ENCODE measurements at places on chromosomes 11 and 22.

DNA sequence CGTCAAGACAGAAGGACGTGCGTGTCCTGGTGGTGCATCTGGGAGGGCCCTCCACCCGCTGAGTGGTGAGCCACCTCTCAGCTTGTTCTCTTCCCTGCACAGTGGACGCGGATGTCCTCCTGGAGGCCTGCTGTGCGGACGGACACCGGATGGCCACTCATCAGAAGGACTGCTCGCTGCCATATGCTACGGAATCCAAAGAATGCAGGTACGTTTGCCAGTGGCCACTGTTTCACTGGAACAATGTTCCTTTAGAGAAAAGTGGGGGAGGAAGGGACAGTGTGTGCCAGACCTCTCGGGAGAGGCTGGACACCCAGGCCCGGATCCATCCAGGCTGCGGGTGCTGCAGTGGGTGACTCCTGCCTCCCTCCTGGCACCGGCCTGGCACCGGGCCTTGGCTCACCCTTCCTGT is 15.9 kb downstream of the FBLN1 start:
- DNase-seq: no peak

DNA sequence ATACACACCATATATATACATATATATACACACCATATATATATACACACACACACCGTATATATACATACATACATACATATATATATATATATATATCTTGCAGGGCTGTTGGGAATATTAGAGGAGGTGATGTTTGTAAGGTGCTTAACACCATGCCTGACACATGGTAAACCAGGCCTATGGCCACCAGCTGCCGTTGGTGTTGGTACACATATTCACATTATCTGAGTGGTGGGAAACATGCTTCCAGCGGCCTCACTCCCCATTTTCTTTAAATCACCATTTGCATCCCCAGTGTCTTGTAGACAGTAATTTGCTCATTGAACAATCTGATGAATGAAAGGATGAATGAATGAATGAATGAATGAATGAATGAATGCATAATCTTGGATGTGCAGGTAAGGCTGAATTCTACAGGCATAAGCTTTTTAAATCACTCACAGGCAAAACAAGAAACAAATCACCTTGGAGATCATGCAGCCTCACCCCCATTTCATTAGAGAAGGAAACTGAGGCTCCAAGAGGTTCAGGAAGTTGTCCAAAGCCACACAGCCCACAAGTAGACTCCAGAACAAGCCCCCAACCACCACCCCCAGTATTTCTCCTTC is 527.8 kb downstream of the MIAT start:
- no peak for DNase-seq

- DNase-seq: no peak
These were observed 1.7 kb upstream of the LRRC4C start for GRCh38 chr11:41461057-41461681.

- no peak for DNase-seq
These were observed 37.0 kb upstream of the HEPHL1 start for GRCh38 chr11:93984196-93984567.

- DNase-seq: no peak
These were observed 989.1 kb downstream of the FAM181B start for GRCh38 chr11:81744336-81745116.

DNA sequence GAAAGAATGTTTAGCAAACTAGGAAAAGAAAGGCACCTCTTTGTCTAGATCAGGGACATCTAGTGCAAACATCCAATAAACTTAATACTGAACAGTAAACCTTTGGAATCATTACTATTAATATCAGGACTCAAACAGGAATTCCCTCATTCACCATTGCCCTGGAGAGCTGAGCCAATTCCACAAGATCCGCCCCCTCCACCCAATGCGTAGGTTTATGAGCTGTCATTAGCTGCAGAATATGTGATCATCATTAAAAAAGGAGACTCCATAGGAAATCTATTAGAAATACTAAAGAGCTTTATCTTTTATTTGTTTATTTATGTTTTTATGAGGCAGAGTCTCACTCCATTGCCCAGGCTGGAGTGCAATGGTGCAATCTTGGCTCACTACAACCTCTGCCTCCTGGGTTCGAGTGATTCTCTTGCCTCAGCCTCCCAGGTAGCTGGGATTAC is 5.5 kb downstream of the IL17REL start:
- no peak for DNase-seq

- peak; percentile 8 for DNase-seq
These were observed 72.1 kb downstream of the LRRC32 start for GRCh38 chr11:76598426-76598839.

GRCh38 chr11:61800331-61801281 is 7.9 kb downstream of the FEN1 start:
- no peak for DNase-seq

DNA sequence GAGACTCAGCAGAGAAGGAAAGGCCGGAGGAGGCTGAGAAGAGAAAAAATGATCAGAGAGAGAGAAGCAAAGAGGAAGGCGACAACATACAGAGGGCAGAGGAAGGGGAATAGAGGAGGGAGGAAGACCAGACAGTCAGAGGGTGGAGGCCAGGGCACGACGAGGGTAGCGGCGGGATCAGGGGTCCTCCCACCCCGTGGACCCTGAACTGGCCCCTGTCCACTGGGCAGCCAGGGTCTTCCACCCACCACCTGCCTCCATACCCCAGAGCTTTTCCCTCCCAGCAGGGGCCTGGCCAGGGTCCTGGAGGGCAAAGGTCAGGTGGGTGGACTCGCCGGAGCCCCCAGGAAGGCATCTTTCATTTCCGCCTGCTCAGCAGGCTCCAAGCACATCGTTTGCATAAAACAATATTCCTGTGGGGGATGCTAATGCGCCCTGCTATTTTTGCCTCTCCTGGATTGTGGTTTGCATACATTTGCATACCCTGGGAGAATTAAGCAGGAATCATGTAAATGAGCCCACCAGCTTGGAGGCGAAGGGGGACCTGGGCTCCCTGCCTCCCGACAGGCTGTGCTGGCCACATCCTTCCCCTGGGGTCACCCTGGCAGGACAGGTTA is 394.1 kb downstream of the MN1 start:
- no peak for DNase-seq

GRCh38 chr22:20441631-20442484 is 4.2 kb upstream of the SCARF2 start:
- DNase-seq: no peak

DNA sequence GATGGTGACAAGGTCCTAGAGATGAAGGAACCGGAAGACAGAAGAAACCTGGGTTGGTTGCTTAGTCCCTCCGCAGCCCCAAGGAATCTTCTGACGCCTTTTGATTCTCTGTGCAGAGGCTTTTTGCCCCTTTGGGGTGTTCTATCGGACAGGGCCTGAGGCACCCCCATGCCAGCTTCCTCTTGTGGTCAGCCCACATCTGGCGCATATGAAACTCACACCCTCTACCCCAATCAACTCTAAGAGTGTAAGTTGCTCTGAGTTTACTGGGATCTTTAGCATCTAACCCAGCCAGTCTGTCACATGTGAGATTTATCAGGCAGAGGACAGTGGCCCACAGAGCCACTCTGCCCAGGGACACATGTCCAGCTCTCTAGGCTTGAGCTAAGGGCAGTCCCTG is 17.4 kb downstream of the RASD2 start:
- no peak for DNase-seq

- no peak for DNase-seq
These were observed 184.3 kb downstream of the C11orf87 start for GRCh38 chr11:109606256-109606655.

DNA sequence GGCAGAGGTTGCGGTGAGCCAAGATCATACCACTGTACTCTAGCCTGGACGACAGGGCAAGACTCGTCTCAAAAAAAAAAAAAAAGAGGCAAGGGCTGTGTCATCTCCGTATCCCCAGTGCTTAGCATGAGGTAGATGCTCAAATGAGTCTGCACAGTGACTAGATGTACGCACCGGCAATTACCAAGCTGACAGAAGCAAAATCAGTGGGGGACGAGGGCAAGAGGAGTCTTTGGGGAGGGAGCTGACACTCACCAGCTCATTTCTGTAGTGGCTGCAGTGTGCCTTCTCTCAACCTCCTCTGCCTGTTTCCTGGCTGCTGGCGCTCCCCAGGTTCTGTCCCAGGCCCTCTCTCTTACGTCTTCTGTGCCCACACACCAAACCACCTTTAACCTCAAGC is 69.9 kb downstream of the PACSIN2 start:
- DNase-seq: no peak

DNA sequence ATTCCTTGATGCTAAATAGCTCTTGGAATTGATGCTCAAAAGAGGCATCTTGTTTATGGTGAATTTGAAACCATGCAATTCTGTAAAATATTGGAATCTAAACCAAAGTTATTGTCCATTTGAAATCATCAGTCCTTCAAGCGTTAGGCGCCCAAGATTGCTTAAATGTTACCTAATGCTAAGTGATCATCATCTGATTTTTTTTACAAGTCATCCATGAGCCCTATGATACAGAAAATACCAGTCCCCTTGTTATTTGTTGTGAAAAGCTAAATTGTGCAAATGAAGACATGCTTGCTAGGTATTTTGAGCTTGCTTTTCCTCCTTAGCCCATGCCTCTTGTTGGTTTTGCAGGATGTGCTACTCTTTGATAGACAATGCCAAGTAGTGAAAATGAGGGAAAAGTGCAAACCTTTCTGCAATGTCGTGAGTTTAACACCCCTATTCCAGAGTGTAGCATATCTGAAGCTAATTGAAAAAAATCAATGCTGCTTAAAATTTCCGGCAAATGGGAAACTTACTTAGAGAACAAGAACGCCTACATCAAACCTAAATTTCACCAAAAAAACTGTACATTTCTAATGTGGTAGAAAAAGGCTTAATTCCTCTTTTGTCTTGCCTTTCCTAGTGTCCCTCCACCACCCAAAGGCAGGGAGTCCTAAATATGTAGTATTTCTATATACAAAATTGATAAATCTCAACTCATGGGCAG is 1.9 kb downstream of the GRK3 start:
- DNase-seq: no peak

DNA sequence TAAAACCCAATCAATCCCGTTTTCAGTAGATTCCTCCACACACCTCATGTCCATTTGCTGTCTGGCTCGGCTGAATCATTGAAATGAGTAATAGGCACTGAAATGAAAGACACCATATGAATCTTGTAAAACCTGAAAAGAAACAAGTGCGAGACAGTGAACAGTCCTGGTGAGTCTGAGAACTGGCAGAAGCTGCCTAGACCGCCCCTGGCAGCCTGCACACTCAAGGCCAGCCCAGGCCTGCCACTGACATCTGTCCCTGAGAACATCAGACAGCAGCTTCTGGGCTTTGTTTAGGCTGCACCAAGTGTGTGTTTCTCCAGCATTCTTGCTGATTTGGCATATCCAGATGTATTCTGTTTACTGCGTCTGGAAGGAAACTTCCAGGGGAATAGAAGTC is 44.8 kb downstream of the ENDOD1 start:
- no peak for DNase-seq

DNA sequence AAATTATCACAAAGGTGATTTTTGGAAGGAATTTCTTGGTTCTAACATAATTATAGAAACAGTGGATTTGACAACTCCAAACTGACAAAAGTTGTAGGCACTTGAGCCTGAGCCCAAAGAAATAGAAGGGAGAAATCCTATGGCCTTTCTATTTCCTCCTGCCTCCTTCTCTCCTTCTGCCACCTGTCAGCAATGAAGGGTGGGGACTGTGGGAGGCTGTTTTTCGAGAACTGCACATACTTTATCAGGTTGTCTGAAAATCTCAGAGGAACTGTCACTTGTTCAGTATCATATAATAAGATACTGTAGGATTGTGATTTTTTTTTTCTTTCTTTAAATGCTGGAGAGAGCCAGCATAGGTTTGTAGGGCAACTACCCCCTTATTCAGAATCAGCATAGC is 187.9 kb upstream of the SESN3 start:
- no peak for DNase-seq

DNA sequence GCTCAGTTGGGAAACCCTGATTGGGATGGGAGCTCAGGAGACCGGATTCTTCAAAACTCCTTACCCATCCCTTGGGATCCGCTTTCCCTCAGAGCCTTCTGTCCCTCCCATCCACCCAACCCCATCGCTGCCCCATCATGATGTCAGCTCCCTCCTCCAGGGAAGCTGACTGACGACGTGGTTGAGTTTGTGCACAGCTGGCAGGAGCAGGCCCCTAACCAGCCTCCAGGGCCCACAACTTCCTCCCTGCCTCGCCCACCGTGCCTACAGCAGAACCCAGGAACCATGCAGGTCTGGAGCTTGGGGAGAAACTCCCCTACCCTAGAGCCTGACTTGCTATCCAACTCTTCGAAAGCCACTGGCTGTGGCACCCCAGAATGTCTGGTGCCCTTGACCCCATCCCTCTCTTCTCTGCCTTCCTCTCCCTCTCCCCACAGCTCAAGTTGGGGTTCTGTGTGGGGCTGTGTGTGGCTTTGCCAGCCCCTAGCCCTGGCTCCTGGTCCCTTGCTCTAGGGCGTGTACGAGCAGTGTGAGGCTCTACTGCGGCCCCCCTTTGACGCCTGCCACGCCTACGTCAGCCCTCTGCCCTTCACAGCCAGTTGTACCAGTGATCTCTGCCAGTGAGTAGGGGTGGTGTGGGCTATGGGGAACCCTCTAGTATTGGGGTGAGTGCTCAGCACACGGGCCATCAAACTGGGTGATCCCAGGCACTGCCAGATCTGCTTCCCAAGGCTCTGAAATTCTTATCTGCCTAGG is 11.1 kb downstream of the OTOG start:
- no peak for DNase-seq

DNA sequence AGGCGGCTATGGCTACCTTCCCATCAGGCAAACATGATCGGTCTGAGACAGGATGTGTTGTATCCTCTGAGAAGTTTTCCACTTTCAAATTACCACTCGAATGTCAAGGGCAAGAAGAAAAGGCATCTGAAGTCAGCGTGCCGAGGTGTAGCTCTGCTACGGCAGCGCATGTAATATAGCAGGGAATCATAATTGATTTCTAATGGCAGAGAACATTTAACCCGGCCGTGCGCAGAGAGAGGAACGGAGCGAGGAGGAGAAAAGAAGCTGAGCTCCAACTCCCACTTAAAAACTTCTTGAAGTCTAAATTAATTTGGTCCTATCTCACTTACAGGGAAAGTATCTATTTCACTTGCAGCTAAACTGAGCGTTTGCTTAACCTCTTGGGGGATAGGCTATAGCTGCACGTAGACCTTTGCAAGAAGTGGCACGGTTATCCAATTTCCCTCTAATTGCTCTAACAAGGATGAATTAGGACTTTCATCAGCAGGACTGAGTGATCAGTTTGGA is 137.3 kb upstream of the KIRREL3 start:
- DNase-seq: no peak

DNA sequence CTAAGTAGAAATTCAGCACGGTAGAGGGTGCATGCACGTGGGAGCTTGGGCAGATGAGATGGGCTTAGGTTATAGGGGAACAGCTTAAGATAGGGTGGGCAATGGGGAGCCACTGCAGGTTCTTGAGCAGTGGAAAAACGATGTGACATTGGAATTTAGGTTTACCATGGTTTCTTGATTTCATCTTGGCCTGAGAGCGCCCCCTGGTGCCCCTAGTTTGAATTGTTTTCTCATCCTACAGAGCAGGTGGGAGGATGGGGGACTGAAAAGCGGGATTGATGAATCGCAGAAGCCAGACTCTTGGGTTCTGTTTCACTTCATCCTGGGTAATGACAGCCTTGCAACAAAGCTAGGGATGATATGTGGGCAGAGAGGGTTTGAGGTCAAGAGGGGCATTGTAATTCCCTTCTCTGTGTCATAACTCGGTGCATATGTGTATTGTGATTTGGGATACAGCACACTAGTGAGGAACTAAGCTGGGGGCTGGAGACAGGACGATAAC is 6.7 kb upstream of the MCAM start:
- DNase-seq: peak; percentile 78

- no peak for DNase-seq
These were observed 297.0 kb downstream of the CADM1 start for GRCh38 chr11:115207166-115207591.

GRCh38 chr22:23801238-23801821 is 14.6 kb downstream of the SMARCB1 start:
- DNase-seq: no peak
